NCI-H2029 treated with DMSO at 0.1 percent for 48 hours (cell line): ENCODE measurements at places on chromosomes 1 and 21.

- DNase-seq, result no peak
These were observed 181.2 kb upstream of the SNX7 start for GRCh38 chr1:98480271-98480670.

DNA sequence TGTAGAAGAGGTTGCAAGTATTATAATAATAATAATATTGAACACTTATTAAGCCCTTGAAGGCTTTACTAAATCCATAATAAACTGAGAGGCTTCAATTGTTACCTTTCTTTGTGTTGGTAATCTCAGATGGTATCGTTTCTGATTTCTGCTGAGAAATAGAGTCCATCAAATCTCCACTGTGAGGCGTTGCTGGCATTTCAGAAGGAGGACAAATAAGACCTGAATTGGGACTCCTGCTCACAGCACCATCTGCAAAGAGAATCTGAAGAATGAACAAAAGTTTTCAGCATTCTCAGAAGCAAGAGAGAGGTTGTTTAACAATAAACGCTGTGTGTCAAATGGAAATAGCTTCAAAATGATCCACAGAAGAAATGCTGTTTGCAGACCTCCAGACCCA lies 93.7 kb downstream of the WDR3 start:
- no peak for DNase-seq

DNA sequence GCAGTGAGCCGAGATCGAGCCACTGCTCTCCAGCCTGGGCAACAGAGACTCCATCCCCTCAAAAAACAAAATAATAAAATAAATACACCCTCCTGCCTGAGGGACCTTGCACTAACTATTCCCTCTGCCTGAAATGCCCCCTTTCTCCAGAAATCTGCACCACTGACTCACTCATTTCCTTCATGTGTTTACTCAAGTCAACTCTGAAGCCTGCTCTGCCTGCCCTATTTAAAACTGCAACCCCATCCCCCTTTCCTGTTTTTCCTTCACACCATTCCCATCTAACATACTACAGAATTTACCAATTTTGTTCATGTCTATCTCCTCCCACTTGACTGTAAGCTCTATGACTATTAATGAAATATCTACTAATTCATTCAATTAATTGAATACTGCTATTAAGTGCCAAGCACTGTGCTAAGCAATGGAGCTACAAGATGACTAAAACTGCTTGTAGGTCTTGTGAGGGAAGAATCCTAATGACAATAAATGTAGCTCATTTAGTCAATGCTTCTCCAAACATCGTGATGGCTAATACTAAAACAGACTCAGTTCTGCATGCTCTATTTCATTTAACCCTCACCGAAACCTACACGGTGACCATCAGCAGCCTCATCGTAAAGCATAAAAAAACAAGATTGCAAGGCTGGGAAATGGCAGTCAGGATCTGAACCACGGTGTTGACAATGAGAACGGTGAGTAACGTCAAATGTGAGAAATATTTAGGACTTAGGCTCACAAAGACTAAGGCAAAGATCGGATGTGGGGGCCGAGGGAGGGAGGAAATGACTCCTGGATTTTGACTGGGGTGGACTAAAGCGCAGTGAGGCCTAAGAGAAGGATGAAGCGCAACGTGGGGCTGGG lies 749 bp upstream of the TMEM39B start:
- no peak for DNase-seq

GRCh38 chr1:156412653-156413321 lies 43.8 kb downstream of the RHBG start:
- no peak for DNase-seq

DNA sequence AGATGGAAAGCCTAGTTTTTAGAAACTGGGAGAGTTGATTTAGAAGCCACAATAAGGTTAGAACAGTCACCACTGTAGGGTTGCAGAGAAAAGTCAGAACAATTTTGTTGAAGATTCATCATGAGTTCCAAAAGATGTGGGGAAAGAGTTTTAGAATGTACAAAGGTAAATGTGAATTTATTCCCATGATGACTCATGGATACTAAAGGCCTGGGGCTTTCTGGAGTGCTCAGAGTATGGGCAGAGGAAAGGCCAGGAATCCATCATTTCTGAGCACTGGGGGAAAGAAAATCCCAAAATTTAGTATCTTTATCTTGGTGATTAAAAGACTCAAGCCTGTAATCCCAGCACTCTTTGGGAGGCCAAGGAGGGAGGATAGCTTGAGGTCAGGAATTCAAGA lies 17.8 kb downstream of the YBX1 start:
- no peak for DNase-seq

- DNase-seq, result no peak
These were observed 47.8 kb downstream of the UCK2 start for GRCh38 chr1:165875171-165875570.

GRCh38 chr1:196401452-196401833 lies 206.8 kb downstream of the KCNT2 start:
- DNase-seq, result no peak

DNA sequence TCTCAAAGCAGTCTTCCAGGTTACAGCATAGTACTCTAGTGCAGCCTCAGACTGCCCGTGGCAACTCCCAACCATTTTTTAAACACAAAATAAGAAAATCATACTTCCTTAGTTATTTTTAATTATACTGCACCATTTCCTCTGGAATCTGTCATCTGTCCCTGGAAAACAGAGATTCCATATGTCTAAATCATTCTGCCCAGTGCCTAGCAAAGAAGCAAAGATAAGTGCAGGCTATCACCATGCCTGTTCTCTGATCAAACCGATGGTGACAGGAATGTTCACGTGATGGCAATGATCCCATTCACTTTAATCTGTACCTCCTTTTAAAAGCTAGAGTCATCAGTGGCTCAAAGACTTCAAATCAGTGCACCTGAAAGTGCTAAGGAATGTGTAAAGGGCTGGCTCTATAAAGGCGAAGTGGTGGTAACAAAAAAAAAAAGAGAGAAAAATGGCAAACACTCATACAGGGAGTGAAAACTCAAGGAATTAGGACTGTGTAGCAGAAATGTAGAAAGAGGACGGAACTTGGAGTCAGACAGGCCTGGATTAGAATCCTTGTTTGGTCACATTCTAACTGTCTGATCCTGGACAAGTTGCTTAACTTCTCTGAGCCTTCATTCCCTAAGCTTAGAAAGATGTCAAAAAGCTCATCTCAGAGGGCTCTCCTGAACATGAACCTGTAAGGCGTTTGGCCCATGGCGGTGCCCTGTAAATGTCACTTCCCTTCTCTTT lies 9.9 kb upstream of the CCN1 start:
- no peak for DNase-seq

DNA sequence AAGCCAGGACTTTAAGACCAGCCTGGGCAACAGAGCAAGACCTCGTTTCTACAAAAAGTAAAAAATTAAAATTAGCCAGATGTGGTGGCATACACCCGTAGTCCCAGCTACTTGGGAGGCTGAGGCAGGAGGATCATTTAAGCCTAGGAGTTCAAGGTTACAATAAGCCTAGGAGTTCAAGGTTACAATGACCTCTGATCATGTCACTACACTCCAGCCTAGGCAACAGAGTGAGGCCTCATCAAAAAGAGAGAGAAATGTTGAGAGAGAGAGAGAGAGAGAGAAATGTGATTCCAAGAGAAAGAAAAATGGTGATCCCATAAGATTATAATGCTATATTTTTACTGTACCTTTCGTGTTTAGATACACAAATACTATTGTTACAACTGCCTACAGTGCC lies 60.2 kb downstream of the PACC1 start:
- no peak for DNase-seq

GRCh38 chr1:211485480-211485857 lies 6.5 kb downstream of the RD3 start:
- DNase-seq, result no peak

DNA sequence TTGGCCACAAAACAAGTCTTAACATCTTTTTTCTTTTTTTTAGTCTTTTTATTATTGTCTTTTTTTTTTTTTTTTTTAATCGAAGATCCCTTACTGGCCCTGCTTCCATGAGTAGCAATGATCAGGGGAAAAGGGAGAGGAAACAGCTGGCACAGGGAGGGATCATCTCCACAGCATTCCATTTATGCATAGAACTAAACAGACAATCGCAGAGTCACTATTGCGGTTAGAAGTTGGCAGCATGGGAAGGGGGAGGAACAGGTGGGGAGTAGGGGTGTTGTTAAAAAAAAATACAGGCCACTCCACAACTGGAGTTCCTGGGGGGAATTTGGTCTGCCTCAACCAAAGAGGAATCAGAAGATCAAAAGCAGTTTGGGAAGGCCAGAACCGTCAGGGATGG lies 55.4 kb downstream of the C1orf185 start:
- no peak for DNase-seq

GRCh38 chr1:83807231-83807630 lies 191.7 kb downstream of the TTLL7 start:
- no peak for DNase-seq

DNA sequence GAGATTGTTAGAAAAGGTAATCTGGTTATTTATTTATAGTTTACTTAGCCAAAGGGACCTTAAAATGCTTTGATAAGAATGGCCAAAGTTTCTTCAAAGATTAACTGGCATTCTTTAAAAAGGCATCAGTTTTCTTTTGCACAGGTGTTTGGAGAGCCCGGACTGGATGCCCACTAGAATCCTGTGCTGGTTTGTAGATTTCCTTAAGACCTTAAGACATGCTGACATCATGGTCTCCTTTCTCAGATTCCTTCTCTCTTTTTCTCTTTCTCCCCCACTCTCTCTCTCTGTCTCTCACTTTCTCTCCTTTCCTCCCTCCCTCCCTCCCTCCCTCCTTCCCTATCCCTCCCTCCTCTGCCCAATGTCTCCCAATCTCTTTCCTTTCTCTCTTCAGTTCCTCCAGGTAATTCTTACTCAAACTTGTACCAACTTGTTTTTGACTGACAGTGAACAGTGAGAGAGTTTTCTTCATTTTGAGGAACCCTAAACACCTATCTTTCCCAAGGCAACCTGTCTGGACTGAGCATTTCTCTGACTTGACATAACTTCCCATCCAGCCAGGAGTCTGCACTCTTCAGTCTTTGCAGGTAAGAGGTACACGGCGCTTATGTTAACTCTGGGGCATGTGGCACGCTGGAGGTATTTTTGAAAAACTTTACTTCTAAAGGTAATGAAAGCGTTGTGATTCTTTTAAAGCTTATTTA lies at the start of gene KCNJ15:
TSS of gene KCNJ15 (plus strand) at position 393 of the 704 bp plus-strand sequence. CDS start 42,271 bp downstream, outside the sequence.
- no peak for DNase-seq

DNA sequence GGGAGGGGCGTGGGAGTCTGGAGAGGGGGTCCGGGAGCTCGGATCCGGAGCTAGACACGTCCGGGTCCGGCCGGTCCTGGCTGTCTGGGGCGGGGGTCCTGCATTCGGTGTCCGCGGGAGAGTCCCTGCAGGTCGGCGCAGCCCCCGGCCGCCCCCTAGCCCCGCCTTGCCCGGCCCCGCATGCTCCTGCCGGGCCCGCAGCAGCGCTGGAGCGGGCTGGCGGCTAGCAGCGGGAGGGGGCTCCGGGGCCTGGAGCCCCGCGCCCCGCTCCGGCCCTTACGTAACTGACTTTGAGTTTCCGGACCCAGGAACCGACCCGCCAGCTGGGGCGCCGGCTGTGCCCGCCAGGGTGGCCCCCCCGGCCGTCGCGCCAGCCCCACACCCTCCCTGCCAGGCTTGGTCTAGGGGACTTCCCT lies 26.9 kb upstream of the EPB41 start:
- DNase-seq, result no peak

DNA sequence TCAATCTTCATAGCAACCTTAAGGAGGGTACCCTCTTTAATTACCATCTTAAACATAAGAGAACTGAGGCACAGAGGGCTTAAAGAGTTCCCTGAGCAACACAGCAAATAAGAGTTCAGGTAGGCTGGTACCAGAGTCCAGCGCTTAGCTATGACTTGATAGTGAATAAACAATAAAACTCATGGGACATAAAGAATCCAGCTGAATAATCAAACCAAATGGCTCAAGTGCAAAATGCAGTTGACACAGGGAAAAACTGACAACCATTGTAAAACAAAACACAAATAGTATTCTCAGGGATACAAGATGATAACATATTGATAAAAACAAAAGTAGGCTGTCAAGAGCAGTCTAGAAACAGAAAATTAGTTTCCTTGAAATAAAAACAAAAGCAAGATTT lies 176.9 kb upstream of the HMGB4 start:
- no peak for DNase-seq

GRCh38 chr21:31201548-31201947 lies 142.5 kb downstream of the TIAM1 start:
- no peak for DNase-seq

DNA sequence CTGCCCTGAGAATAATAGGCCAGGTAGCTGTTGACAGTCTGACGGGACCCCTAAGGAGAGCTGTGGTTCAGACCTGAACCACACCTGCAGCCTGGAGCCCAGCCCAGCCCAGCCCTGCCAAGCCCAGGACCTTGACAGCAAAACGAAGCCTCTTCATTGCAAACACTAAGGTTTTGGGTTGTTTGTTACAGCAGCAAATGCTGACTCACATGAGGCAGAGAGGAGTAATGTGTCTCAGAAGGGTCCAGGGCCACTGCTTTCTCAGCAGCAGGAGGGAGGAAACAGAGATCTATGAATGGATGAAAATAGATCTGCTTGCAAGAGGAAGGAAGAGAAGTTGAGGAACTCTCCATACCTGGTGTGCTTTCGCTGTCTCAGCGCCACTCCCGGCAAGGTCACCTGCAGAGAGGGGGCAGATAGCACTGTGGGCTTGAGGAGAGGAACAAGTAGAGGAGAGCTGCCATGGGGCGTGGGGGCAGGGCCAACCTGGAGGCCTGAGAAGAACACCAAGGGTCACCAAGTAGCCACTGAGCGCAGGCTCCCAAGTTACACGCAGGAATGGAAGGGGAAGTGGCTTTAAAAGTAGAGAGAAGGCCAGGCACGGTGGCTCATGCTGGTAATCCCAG lies 127.2 kb downstream of the ZNF281 start:
- no peak for DNase-seq

GRCh38 chr21:45818276-45818903 lies 163.2 kb upstream of the COL6A1 start:
- DNase-seq, result no peak

GRCh38 chr1:40092706-40093639 lies 4.1 kb downstream of the PPT1 start:
- DNase-seq, result no peak

DNA sequence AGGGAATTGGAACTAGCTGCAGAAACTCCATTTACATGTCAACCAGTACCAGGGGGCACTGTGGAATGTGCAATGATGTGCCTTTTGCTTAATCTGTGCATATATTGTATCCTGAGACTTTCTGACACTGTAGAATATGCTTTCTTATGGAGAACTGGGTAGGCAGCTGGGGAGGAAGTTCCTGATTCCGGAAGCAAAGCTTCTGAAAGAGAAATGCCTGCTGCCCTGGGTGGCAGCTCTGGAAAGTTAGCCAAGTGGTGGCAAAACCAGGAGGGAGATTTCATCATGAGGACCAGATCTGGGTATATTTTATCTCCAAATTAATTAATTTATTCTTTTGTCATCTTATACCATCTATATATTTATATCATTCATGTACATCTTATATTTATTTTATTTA lies 116.7 kb downstream of the XCL2 start:
- no peak for DNase-seq

GRCh38 chr21:45788637-45789506 lies 145.3 kb downstream of the PCBP3 start:
- no peak for DNase-seq

DNA sequence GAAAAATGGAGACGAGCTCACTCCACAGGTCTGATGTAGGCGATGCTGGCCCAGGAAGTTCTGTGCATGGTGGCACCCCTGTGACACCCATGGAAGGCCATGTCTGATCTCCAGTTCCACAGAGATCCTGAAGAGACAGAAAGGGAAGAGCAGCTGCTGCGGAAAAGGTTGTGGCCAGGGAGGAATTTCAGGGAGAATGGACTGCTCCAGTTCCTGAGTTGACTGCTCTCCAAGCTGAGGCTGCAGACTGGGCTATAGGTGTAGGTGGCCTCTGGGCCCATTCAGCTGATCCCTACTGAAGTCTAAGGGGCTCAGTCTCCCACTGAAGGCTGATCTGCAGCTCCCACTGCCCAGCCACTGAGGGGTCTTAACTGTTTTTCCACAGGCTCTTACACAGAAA lies 89.2 kb downstream of the ETS2 start:
- no peak for DNase-seq
